Activated CD4-positive, alpha-beta T cell treated with anti-CD3 and anti-CD28 coated beads, Interleukin-10, Interleukin-2, amounts not matched to agents 100 ng/mL and 50 ng/mL, durations not matched to agents 16 hours and 8 hours (primary cell): ENCODE measurements at places on chromosomes 2 and 18.
A peak's percentile ranks its signal among the peaks of the same experiment; 100 is the strongest.

- DNase-seq: no peak
Measured at GRCh38 chr18:61597316-61597715, 264.1 kb downstream of the CDH20 start.

- DNase-seq: no peak
Measured at GRCh38 chr2:160238392-160238791, 38.3 kb upstream of the ITGB6 start.

DNA sequence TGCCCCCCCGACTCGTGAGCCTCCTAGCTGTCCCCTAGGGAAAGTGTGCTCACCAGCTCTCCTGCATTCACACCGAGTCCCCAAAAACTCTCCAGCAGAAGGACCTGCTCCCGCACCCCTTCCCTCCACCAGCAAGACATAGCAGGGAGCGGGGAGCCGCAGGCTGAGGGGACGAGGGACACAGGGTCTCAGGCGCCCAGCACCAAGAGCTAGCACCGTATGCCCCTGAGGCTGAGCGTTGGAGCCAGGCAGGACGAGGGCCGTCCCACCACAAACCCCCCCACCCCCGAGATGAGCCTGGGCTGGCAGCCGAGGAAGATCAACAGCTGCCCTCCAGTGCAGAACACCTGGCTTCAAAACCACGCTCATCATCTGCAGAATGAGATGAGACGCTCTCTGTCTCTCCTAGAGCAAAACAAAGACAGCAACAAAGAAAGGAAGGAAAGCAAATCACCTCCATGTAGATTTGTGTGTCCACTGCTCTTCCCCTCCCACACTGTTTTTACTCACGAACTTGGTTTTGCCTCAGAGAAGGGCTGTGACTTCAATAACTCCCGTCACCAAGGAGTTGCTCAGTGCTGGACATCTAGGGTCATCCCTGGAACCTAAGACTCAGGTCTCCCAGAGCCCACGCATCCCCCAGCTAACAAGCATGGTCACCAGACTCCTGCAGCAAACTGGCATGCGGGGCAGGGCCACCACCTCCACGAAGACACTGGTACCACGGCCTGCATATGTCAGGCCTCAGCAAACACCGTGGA lies 39.7 kb upstream of the SALL3 start:
- DNase-seq: no peak

DNA sequence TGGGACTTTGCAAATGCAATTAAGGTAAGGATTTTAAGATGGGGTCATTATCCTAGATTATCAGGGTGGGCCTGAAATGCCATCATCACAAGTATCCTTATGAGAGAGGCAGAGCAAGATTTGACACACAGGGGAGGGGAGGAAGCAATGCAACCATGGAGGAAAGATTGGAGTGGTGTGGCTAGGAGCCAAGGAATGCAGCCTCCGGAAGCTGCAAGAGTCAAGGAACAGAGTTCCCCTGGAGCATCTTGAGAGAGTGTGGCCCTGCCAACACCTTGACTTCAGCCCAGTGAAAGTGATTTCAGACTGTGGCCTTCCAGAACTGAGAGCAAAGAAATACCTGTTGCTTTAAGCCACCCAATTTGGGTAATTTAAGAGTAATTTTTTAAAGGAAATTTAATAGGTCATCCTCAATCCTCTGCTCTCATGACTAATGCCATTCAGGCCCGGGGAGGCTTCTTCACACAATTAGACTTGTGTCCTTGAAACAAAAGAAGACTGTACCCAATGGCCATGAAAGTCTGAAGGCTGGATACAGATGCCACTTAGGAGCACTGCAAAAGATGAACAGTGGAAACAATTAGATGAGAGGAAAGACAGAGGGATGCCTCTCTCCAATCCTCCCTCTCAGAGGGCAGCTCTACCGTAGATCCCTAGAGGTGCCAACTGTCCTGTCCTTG lies 250.3 kb upstream of the ID2 start:
- no peak for DNase-seq

GRCh38 chr2:69020496-69021426 lies 7.8 kb downstream of the ANTXR1 start:
- DNase-seq: no peak

GRCh38 chr2:125667630-125668029 lies 988.3 kb upstream of the GYPC start:
- DNase-seq: no peak

DNA sequence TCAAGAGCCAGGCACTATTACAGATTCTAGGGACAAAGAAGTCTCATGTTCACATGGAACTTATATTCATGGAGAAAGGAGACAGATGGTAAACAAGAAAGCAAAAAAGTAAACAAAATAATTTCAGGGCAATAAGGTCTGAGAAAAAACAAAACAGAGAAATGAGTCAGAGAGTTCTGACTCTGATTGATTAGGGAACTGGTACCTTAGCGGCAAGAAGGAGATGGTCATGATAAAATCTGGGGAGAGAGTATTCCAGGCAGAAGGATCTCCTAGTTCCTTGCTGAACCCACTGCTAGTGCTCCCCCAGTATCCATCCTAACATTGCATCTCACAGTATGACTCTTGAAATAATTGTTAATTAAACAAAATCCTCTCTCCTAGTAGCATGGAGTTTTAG lies 161.8 kb upstream of the KLF7 start:
- peak; percentile 70 for DNase-seq

- DNase-seq: no peak
Measured at GRCh38 chr2:41828052-41828643, 219.7 kb upstream of the PKDCC start.
